ENCODE measurements at places on chromosomes 5 and 9. TPM values are rescaled to one million over a fixed set of nuclear protein-coding genes. Genes with fewer than 3 reads are reported as not detected.

Gene TIMD4
- 0.37 TPM for total RNA-seq

Gene GPBP1
- total RNA-seq = 50.5 TPM

Gene MAMDC2
- 12.3 TPM for total RNA-seq

Gene WDR31
- 4.9 TPM for total RNA-seq

Gene SH2D3C
- 18.4 TPM for total RNA-seq

Gene CBY3
- not detected for total RNA-seq

Gene ANKRD31
- total RNA-seq = 0.06 TPM

Gene WDR38
- total RNA-seq = not detected

Gene NR5A1
- total RNA-seq = not detected

Gene ARID3C
- total RNA-seq = not detected

Gene ISOC1
- total RNA-seq = 103 TPM

Gene SARDH
- 1.4 TPM for total RNA-seq

Gene C5orf46
- total RNA-seq = 2.7 TPM

Gene CLTA
- total RNA-seq = 88.0 TPM

Gene GARIN3
- total RNA-seq = not detected

Gene GLRX
- 76.0 TPM for total RNA-seq

Gene SPINK6
- total RNA-seq = not detected

Gene PTGDS
- 4,014 TPM for total RNA-seq

Gene HEMGN
- 0.10 TPM for total RNA-seq

Gene SPINK13
- not detected for total RNA-seq

Gene IFNA13
- not detected for total RNA-seq

Gene SPATA31E1
- not detected for total RNA-seq

Gene ANKRD34B
- 0.06 TPM for total RNA-seq

Gene PCDHAC2
- 2.9 TPM for total RNA-seq

Gene SPINK7
- total RNA-seq = not detected

Gene CDKN2B-AS1
- 0.13 TPM for total RNA-seq

Gene UBAC1
- total RNA-seq = 65.7 TPM

Gene S1PR3
- total RNA-seq = 25.3 TPM

Gene SPINK1
- not detected for total RNA-seq

Gene CER1
- total RNA-seq = not detected

Gene ZNF474
- total RNA-seq = not detected

Gene MAT2B
- total RNA-seq = 72.7 TPM

Gene GABRA6
- total RNA-seq = not detected

Gene KIF4B
- total RNA-seq = 0.05 TPM

Gene CARTPT
- total RNA-seq = not detected

Gene RICTOR
- 22.7 TPM for total RNA-seq

Gene RGS3
- total RNA-seq = 131 TPM

Gene PALM2AKAP2
- total RNA-seq = 97.6 TPM

Gene NREP
- total RNA-seq = 22.5 TPM

Gene SLC22A5
- 15.3 TPM for total RNA-seq

Gene BTF3
- 364 TPM for total RNA-seq

Gene SLC35D2
- 14.1 TPM for total RNA-seq

Gene ZDHHC11
- 36.7 TPM for total RNA-seq

Gene C9orf152
- total RNA-seq = not detected

Gene ESM1
- 0.18 TPM for total RNA-seq

Gene KIF24
- total RNA-seq = 0.34 TPM

Gene RIMOC1
- total RNA-seq = 15.1 TPM

Gene OR2V1
- not detected for total RNA-seq

Gene DEPDC1B
- 0.47 TPM for total RNA-seq

Data from left cardiac atrium (tissue), 4 donors.